CD4-positive, alpha-beta T cell treated with Interleukin-15 for 4 hours (primary cell): ENCODE measurements at places on chromosomes 1 and 21.

GRCh38 chr1:245953876-245954660 is 553.0 kb downstream of the SMYD3 start:
- DNase-seq: no peak

DNA sequence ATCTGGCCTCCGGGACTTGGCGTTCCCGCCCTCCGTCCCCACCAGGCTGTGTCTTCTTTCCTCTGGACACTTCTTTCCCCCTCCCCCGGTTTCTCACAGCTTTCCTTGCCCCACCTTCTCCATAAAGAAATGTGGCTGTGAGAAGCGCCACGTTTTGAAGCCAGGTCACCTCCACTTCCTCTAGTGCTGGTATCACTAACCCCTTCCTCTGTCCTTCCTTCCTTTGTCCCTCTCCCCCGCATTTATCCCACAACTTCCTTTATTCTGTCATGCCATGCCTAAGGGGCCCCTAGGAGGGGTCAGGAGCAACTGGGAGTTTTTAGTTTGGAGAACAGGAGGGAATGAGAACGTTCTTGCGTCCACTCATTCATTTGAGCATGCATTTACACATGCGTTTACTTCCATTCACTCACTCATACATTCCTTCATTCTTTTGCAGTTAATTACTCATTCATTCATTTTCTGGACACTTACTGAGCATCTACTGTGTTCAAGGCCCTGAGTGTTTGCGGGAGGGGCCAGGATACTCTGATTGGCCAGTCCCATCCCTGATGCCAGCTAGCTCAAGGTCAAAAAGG is 5.0 kb upstream of the ACOT11 start:
- no peak for DNase-seq

DNA sequence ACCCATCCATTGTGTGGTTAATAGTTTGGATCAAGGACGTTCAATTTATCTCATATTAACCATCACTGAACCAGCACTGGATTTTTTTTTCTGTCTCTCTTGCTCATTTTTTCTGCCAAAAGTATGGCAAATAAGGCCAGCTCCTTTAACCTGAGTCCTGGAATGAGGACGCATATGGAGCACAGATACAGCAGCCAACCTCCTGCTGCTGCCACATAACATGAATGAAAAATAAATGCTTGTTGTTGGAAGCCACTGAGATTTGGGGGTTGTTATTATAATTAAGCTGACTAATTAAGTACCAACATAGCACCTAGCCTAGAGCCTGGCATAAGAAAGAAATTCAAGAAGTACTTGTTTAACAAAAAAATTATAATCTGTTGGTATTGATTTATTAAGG is 335.3 kb upstream of the DUSP10 start:
- DNase-seq: no peak

DNA sequence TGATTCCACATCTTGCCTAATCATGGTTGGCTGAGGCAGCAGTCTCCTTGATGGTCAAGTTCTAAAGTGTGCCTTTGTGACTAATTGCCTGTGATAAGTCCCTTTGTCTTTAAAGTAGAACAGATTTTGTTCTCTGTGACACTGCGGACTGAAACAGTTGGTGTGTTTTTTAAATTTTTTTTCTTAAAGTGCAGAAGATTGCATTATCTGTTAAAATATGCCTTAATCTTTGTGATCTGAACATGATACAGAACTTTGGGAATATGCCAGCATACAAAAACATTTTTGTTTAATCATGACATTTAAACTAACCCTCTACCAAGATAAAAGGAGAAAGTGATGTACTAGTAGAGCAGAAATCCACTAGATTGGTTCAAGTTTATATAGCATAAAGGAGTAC is 1260.6 kb upstream of the ADGRL2 start:
- DNase-seq: no peak
